ENCODE measurements at places on chromosomes 5 and 9. TPM values are rescaled to one million over a fixed set of nuclear protein-coding genes. Genes with fewer than 3 reads are reported as not detected.

Gene ZNF169
- 3.6 TPM for polyA plus RNA-seq

Gene CTXN3
- 0.06 TPM for polyA plus RNA-seq

Gene NUDCD2
- 12.9 TPM for polyA plus RNA-seq

Gene FAM78A
- 1.9 TPM for polyA plus RNA-seq

Gene KLF4
- polyA plus RNA-seq = 89.6 TPM

Gene RNF183
- polyA plus RNA-seq = 0.15 TPM

Gene MAMDC4
- 3.8 TPM for polyA plus RNA-seq

Gene TMEM215
- polyA plus RNA-seq = not detected

Gene CARD19
- polyA plus RNA-seq = 77.0 TPM

Gene SLC25A2
- polyA plus RNA-seq = not detected

DNA sequence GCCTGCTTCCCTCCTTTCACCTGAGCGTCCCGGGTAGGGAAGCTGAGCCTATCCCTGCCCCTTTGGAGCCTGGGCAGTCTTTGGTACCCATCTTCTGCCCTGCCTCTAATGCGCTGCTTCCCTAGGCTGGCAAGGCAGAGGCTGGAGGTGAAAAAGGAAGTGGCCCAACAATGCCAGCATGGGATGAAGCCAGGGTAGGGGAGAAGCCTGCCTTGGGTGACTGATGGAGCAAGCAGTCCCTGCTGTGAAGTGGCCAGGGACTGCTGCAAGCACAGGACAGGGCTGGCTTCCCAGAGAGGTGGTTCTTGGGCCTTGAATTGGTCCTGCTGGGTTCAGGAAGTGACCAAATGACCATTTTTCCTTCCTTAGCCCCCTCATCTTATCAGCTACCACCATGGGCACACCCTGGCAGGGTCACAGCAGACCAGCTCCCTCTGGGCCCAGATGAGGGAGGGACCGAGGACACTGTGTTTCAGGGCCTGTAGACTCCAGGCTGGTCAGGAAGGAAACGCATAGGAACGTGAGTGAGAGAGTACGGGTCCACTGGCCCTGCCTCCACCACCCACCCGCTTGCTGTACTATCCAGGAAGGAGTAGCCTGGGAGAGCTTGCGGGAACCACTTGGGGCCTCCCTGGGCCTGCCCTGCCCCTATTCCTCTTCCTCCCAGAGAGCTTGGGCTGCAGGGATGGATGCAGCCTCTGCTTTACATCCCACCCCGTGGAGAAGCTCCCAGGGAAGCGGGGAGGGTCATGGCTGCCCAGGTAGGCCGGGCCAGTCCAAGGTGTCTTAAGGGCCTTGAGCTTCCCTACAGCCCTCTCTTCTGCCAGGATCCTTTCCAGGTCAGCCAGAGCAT, 102.6 kb downstream of the DAB2IP start:
- DNase-seq = no peak

GRCh38 chr9:6764950-6765349, 7.2 kb downstream of the KDM4C start:
- DNase-seq = no peak

DNA sequence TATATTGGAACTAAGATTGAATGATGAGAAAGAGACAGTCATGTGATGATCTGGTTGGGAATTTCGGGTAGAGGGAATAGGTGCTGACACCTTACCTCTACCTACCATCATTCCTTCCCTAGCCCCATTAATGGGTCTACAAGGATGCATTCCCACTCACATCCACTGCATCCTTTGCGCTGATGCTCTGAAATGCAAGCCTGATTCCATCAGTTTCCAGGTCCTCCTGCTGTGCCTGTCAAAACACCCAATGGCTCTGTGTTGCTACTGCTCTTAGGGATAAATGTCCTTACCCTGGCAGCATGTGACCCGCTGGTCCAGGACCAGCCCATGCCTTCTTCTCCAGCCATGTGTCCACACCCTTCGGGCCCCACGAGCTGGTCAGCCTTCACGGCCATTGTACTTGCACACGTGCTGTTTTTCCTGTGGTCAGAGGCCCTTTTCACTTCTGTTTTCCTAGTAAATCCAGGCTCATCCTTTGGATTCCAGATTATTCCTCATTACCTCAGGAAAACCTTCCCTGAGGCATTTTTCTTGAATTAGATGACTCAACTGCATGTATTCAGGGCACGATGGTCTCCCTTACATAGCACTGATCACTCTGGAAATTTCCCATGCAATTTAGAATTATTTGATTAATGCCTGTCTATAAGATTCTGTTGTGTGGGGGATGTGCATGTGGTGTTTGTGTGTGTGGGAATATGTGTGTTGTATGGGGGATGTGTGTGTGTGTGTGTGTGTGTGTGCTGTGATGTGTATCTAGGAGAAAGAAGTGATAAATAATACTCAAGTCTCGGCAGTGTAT, 185.0 kb downstream of the DIRAS2 start:
- no peak for DNase-seq

DNA sequence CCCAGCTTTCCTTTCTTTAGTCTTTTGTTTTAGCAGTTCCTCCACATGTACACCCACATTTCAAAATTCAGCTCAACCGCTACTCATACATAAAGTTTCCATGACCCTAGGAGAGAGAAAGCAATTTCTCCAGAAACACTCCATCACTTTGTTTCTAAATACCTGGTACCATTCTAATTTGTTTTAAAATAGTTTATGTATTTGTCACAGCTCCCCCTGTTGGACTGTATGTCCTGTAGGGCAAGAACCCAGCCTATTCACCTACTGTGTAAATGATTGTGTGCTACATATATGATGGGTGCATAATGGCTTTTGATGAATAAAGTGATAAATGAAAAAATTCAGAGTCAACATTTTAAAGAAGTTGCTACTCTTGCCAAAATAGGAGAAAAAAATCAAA, 139.1 kb downstream of the COX7C start:
- no peak for DNase-seq

DNA sequence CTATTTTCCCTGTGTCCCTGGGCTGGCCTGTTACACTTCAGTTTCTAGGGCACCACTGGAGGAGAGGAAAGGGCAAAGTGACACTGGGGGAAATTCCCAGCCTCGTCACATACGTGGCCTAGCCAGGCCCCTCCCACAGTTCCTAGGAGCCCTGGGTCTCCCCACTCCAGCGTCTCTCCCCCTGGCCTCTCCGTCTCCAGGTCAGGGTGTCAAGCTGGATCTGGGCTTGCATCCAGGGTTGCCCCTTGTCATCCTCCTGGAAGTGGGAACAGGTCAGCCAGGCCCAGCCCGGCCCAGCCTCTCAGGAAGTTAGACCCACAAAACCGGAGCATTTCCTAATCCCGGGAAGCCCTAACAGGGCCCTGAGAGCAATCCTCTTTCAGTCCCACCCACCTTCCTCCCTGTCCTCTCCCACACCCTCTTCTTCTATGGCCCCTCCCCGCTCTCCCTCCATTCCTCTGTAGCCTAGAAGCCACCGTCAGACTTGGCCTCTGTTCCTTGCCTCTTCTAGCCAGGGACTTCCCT, 4.7 kb upstream of the TNIP1 start:
- no peak for DNase-seq

DNA sequence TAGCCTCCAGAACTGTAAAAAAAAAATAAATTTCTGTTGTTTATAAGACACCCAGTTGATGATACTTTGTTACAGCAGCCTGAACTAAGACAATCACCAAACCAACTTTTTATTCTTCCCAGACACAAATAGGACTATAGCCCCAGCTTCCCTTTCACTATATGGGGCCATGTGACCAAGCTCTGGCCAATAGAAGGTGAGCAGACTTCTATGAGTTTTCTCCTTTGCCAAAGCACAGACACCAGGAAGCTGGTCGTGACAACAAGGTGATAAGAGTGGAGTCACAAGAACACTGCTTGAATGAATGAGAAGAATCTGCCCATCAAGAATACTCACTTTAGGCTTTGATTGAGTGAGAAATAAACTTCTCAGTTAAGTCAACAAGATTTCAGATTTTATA, 217.7 kb downstream of the DEPDC1B start:
- no peak for DNase-seq

DNA sequence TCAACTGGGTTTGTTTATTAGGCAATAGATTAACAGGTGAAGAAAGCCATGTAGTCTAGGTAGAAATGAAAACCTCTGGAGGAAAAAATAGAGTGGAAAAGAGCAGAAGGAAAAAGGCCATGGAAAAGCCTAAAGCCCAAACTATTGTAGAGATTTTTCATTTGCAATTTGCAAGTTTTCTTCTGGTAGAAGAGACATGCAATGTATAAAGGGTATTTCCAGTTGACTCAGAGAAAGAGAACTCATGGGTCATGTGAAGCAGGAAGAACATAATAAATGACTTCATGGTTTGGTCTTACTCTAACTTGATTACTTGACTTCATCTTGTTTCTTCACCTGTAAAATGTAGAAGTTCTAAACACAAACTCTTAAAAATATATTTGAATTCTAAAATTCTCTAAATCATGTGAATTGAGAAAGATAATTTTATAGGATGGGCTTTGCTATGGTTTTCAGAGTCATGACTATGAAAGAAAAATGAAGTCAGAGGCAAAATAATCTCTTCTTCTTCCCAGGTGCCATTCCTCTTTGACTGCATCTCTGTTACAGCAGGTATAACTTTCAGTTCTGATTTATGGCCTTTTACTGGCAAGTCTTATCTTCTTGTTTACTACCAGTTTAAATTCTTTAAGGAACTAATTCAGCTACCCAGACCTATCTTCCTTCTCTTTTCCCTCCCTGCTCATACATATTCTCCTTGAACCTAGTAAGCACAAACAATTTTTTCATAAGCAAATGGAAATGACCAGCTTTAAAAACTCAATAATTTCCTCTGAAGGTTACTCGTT, 47.7 kb upstream of the TMC1 start:
- DNase-seq = no peak

- DNase-seq = peak; percentile 29
These were observed 200.1 kb downstream of the NSG2 start for GRCh38 chr5:174245516-174246075.

- DNase-seq = no peak
These were observed 10.5 kb downstream of the GFI1B start for GRCh38 chr9:132989014-132989310.

- DNase-seq = no peak
These were observed 176.1 kb downstream of the PAM start for GRCh38 chr5:102931085-102931725.

DNA sequence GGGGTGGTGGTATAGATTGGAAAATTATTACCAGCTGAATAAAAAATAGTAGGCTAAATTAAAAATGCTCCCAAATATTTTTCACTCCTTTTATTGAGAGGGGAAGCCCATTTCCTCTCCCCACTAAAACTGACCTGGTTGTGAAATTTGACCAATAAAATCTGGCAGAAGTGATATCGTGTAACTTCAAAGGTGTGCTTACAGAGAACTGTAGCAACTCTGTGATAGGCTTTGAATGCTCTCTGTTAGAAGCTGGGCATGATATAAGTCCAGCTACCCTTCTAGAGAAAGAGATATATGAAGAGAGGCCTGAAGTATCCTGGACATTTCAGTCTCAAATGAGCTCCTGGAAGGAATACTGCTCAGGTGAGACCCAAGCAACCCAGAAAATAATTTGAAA, 10.2 kb upstream of the RFK start:
- DNase-seq = no peak

- no peak for DNase-seq
These were observed 49.0 kb upstream of the DPYSL3 start for GRCh38 chr5:147558826-147559225.

DNA sequence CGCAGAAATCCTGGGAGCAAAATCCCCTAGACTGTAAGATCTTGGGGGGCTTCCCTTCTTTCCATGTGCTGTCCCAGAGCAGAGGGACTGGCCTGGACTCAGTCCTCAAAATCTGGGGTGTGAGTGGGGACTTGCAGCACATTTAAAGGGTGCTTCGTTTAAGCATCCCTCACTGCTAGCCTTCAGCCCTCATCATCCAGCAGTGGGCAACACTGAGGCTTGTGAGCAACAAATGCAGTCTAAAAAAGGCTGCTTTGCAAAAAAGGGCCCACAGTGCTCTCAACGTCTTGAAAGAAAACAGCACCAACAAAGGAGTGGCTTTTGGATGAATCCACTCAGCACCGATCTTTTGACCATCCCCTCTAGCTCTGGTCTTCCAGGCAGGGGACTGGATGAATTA, 128.3 kb upstream of the TBC1D2 start:
- no peak for DNase-seq

DNA sequence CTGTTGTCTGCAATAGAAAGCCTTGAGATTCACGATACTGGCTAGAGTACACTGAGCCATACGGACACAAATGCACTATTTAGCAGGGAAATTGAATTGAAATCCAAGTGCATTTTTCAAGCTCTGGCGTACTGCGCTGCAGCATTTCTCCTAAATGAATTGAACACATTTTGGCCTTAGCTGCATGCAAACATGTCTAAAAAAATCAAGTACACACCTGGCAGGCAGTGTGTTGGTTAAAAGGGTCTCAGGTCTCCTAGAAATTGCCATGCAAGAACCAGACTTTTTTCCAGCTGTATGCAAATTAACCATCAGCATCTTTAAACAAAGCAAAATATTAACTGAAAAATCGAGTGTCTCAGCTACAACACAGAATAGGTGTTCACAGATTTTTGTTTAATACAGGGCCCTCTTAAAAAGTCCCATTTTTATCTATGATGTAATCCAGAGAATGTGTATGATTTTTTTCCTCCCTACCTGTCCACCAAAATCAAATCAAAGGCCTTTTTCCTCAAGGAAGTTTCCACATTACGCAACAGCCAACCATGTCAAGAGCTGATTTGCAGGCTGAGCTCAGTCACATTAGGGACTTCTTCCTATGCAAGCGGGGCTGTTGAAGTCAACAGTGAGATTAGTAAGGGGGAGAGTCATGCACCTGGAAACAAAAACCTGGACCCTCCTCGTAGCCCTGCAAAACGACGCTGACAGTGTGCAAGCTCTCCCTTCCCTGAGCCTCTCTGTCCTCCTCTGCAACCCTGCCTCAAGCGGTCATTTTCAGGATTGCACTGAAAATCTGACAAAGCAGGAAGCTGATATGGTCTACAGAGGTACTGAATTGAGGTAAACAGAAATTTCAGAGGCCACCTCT, 14.1 kb upstream of the SFXN1 start:
- DNase-seq = no peak

DNA sequence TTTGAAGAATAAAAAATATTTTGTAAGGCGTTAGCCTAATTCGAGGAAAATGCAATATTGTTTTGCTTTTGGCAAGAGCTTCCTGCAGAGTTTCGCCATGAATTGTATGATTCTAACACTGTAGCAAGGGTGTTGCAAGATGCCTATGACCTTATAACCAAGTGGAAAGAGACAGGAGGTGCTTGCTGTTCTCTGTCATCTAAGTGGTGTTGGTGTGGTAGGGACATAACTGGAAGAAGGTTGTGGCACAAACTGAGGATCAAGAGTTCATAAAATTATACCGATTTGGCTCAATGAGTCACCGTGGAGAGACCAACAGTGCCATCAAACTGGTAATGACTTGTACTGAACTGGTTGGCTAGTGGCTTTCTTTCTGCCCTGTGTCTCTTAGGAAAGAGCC, 6.3 kb downstream of the STC2 start:
- DNase-seq = no peak

- DNase-seq = no peak
These were observed 195.3 kb upstream of the NR4A3 start for GRCh38 chr9:99626426-99626825.
